ENCODE measurements at places on chromosomes 3 and 15.

- no peak for DNase-seq
These were observed 17.7 kb upstream of the EPHB1 start for GRCh38 chr3:134777341-134777740.

- DNase-seq: no peak
These were observed 145.4 kb downstream of the PDZRN3 start for GRCh38 chr3:73479325-73479724.

- no peak for DNase-seq
These were observed 8.7 kb upstream of the SMCO1 start for GRCh38 chr3:196523841-196524240.

- no peak for DNase-seq
These were observed 96.6 kb upstream of the PLXND1 start for GRCh38 chr3:129702934-129703712.

DNA sequence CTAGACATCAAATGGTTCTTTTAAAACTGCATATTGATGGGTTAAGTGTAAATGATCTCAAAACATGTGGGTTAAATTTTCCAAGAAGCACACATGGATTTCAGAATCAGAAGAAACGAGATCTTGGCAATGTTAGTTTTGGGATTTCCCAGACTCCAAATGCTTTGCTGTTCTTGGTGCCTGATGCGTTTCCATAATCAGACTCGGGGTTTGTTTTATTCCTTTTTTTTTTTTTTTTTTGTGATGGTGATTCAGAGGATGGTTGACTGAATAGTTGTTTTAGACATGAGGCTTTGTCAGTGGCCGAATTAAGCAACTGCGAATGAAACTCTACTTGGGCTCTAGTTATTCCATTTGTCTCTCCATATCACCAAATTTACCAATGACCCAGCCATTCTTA, 52.2 kb upstream of the FAM98B start:
- DNase-seq: peak; percentile 25

DNA sequence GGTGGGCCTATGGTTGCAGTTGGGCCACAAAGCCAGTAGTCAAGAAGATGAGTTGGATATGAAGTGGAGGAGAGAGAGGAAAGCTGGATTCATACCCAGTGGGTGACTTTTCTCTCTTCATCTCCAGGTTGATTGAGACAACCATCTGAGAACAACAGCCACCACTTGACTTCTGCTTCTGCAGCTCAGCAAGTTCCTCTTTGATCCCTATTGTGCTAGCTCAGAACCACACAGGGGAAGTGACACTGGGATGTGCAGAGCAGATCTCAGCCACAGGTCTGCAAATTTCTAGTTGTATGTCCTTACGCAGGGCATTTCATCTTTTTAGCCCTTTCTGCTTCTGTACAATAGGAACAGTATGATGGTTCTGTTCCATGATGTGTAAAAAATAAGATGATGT, 459.2 kb upstream of the ARRDC4 start:
- DNase-seq: no peak

GRCh38 chr3:168459226-168459784, 363.6 kb upstream of the GOLIM4 start:
- peak; percentile 30 for DNase-seq

DNA sequence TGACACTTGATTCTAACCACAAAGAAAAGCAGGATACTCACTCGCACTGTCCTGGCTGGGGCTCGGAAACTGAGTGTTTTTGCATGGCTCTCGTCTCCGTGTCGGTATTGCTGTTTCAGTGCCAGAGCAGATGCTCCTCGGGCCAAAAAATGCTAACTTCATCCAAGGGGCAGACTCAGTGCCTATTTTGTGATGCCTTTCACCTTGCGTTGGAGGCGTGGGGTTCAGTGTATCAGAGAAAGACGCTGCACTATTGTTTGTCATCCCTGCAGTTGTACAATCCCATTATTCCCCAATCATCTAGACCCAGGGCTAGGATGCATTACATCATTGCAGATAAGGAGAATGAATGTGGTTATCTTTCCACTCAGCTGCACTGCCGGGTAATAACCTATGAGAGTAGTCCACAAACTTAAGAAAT, 1.4 kb downstream of the CACNA2D3 start:
- no peak for DNase-seq

- DNase-seq: no peak
These were observed 31.7 kb upstream of the ATOSA start for GRCh38 chr15:52710708-52711389.

DNA sequence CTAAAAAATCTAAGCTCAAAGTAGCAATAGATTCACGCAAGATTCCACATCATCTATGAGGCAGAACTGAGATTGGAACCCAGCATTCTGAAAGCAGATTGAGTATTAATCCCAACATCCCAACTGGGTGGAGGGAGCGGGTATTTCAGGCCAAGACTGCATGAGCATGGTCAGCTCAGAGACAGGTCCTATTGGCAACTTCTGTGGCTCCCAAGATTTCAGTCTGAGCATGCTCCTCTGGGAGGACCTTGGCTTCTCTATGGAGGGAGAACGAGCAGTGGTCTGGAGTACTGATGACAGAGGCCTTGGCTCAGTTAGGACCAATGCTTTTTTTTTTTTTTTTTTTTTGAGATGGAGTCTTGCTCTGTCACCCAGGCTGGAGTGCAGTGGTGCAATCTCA, 4.0 kb upstream of the ITGA11 start:
- DNase-seq: no peak

- DNase-seq: no peak
These were observed 147.0 kb upstream of the NR2F2 start for GRCh38 chr15:96183514-96183850.

- no peak for DNase-seq
These were observed 10.7 kb downstream of the CCNL1 start for GRCh38 chr3:157149136-157149696.

DNA sequence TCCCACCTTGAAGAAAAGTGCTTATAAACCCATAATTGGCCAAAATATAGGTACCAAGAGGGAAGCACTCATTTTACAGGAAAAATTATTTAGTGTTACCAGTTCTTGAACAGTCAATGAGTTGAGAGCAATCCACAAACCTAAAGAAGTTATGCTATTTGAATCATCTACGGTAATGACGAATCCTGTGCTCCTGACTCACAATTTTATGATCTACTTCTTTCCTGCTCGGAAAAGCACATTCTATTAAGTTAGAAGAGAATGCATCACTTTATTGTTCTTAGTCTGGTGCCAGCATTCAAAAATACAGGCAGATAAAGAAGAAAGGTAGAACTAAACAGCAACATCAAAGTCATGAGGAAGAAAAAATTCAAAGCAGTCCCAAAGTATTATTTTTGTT, 33.2 kb downstream of the CHRM5 start:
- no peak for DNase-seq

DNA sequence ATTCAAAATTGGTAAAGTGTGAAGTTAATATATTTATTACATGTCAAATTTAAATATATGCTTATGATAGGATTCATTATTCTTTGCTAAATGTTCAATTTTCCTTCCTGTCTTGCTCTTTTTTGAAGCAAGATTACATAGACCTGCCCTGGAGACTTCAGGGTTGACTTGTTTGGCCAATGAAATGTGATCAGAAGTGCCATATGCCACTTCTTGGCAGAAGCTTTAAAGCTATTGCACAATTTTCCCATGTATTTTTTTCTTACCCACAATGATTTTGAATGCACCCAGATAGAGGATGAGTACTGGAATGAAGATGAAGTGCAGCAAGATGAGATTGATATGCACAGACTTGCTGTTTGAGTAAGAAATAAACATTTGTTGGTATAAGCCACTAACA, 406.3 kb upstream of the BCHE start:
- DNase-seq: no peak

DNA sequence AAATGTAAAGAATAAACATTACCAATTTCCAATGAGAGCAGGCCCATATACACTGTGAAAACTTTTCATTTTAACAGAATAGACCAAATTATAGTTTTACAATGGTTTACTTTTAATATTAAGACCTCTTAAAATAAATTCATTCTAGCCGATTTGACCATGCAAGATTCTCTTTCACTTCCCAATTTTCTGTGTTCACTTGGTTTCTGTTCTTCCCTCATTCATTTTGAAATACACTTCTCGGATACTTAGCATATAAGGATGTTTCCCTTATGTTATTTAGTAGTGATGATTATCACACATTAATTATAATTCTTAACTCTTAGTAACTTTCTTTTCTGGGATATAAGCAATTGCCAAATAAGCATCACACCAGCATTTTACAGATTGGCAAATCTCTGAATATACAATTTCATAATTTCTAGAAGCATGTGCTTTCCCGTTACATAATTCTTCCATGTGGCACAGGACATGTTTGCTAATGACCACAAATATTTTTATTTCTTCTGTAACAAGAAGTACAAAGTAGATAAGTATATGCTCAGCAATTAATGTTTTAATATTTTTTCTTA, 13.9 kb downstream of the OR5H15 start:
- no peak for DNase-seq

DNA sequence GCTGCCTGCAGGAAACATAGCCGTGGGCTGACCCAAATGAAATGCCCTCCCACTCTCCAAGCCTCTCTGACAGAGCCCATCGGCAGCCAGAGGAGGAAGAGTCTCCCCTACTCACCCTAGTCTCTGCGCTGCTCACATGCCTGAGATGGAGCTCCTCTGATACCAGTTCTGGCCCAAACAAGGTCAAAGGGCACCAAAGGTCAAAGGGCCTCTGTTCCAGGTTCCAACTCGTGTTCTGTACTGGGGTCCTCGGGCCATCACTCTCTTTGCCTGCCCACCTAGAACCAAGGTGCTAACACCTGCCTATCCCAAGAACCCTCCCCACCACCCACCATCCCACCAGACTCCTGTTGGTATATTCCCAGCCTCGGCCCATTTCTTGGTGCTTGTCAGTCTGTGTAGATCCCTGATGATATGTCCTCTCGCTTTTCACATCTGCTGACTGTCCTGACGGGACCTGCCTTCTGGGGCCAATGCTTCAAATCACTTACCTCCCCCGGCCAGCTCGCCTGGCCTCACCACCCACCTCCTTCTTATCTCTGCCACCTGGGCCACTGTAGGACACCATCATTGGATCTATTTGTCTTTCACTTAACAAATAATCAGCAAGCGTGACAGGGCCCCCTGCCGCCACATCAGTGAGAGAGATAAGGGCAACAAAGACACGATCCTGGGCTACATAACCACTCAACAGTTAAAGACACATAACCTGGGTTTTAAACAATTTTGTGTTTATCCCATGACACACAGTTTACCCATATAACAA, 90.4 kb downstream of the SRGAP3 start:
- DNase-seq: no peak

DNA sequence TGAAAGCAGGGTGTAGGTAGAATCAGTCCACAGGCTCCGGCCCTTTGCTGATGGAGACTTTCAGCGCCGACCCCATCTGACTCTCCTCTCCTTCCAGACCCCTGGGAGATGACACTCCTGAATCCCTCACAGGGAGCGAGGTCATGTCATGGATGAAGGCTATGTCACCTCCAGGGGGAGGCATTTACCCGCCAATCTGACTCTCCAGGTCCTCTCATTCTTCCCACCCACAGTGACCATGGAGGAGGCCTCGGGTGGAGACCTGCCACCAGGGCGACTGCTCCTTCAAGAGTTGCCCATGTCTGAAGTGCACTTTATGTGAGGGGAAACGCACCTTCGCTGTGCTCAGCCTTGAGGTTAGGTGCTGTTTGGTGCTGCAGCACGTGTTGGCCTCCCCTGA, 112.7 kb downstream of the KLF13 start:
- DNase-seq: no peak

GRCh38 chr3:117580806-117581205, 871.2 kb downstream of the TUSC7 start:
- no peak for DNase-seq

GRCh38 chr3:173395073-173395411, 2.5 kb upstream of the NLGN1 start:
- no peak for DNase-seq

GRCh38 chr3:23455775-23456174, 252.6 kb downstream of the UBE2E2 start:
- peak; percentile 92 for DNase-seq

DNA sequence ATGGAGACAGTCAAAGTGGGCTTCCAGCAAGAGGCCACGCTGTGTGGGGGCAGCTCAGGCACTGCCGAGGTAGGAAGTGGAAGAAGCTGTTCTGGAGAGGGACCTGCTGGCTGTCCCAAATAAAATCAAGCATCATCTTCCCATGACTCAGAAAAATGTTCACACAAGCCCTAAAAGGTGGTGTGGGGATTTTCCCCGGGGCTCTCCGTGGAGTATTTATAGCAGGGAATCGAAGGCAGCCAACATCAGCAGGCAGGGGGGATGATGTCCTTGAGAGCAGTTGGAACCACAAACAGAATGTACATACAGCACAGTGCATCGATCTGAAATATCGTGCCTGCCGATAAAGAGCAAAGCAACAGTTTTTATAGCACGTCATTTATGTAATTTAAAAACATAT, 27.6 kb downstream of the PRR23E start:
- DNase-seq: no peak

GRCh38 chr3:129718201-129718600, 111.7 kb upstream of the PLXND1 start:
- no peak for DNase-seq

GRCh38 chr3:169818316-169818715, 5.6 kb upstream of the LRRC34 start:
- DNase-seq: peak; percentile 45

DNA sequence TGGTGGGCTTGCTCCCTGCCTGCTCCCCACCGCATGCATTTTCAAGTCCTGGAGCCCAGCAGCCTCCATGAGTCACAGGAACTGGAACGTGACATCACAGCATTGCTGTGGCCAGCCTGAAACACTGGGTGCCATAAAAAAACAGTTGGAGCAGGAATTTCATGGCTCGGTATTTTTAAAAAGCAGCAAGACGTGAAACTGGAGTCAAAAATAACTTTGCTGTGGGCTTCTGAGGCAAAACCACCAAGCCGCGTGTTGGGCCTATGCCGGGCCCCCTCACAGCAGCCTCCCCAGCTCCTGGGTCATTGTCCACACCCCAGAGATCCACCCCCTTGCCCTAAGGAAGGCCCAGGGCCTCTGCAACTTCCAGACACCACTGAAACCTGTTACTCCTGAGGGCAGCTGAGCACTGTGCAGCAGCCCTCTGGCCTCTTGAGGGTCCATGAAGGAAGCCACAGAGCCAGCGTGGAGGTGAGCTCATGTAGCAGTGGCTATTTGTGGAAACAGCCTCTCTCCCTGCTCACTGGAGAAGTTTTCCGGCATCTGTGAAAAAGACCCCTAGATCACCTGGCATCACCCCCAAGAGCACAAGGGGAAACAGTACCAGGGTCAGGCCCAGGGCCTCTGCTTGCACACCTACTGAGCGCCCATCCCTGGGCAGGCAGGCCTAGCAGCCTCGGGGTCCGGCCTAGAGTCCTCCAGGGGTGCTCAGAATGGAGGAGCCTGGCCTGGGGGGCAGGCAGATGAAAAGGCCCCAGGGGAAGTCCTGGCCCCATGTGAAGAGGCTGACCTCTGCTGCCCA, 34.0 kb upstream of the DUSP7 start:
- DNase-seq: peak; percentile 91

GRCh38 chr3:9704347-9705322, 1.0 kb downstream of the CPNE9 start:
- DNase-seq: no peak

- DNase-seq: no peak
These were observed 52.5 kb upstream of the OTOL1 start for GRCh38 chr3:161443921-161444693.

DNA sequence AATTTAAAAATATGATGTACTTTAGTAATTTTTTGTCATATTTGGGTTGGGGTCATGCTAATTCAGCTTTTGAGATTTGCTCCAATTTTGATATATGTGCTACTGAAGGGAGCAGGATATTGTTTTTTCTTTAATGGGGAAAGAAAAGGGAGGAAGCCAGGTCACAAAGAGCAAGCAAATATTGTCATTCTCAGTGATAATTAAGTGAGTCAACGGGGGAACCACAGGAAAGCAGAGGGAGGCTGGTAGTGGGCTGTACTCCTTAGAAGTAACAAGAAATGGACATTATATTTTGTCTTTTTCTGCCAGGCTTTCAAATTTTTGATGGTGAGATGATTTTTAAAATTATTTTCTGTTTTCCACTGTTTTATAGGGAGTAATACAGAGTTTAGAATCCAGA, 45.6 kb upstream of the NMD3 start:
- DNase-seq: no peak

All from AG10803 (cell line).